ENCODE measurements at places on chromosomes 7 and 10.

GRCh38 chr10:30587522-30588031, 42.0 kb downstream of the LYZL2 start:
- H3K36me3 ChIP-seq = no peaks in the 10 kb centered on the region
- H3K27me3 ChIP-seq = no peaks in the 10 kb centered on the region
- H3K4me1 ChIP-seq = no peaks in the 10 kb centered on the region
- no peak for DNase-seq
- no peak overlapping the region for H3K4me3 ChIP-seq

- DNase-seq = no peak
- no peak overlapping the region for H3K27ac ChIP-seq
- no peaks in the 10 kb centered on the region for H3K27me3 ChIP-seq
- no peaks in the 10 kb centered on the region for H3K4me1 ChIP-seq
- no peak overlapping the region for H3K4me3 ChIP-seq
Observed at GRCh38 chr10:102233997-102234396, 7.3 kb downstream of the PITX3 start.

DNA sequence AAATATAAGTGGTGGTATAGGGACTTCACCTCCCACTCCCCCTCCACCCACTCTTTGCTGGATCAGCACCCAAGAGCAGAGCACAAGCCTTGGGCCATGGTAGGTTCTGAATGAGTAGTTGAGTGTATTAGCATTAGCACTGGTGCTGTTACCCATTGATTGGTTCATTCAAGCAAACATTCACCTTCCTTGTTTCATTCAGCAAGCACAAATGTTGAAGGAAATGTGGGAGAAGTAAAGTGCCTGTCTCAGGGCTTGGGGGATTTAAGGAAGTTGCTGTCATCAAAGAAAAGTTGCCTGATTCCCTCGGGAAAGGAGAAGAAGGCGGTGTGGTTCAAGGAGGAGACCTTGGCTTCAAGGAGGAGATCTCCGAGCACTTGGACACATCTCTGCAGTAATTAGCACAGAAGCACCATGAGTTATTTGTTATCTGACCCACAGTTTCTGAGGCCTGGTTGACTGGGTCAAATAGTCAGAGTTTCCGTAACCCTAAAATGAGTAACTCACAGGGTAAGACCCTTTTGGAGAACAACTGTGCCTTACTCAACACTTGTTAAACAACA, 17.3 kb downstream of the IL2RA start:
- H3K4me3 ChIP-seq = no peak overlapping the region
- no peak for DNase-seq
- no peaks in the 10 kb centered on the region for H3K27me3 ChIP-seq
- H3K27ac ChIP-seq = no peak overlapping the region
- no peaks in the 10 kb centered on the region for H3K36me3 ChIP-seq
- H3K4me1 ChIP-seq = no peaks in the 10 kb centered on the region

- no peak for DNase-seq
- no peak overlapping the region for H3K27ac ChIP-seq
- no peak overlapping the region for H3K4me3 ChIP-seq
- H3K27me3 ChIP-seq = no peaks in the 10 kb centered on the region
- H3K4me1 ChIP-seq = peaks cover 4% of the 10 kb centered on the region
- no peaks in the 10 kb centered on the region for H3K36me3 ChIP-seq
Observed at GRCh38 chr10:51171946-51172345, 97.7 kb downstream of the PRKG1 start.

GRCh38 chr7:979886-980571, 3.0 kb upstream of the CYP2W1 start:
- no peak overlapping the region for H3K4me3 ChIP-seq
- no peaks in the 10 kb centered on the region for H3K4me1 ChIP-seq
- no peak for DNase-seq
- H3K27me3 ChIP-seq = no peaks in the 10 kb centered on the region
- H3K27ac ChIP-seq = no peak overlapping the region

GRCh38 chr7:51701935-51702334, 385.3 kb upstream of the COBL start:
- no peak for DNase-seq
- H3K27ac ChIP-seq = no peak overlapping the region
- no peaks in the 10 kb centered on the region for H3K36me3 ChIP-seq
- no peaks in the 10 kb centered on the region for H3K4me1 ChIP-seq
- H3K27me3 ChIP-seq = no peaks in the 10 kb centered on the region
- no peak overlapping the region for H3K4me3 ChIP-seq

- H3K4me3 ChIP-seq = no peak overlapping the region
- H3K27ac ChIP-seq = no peak overlapping the region
- DNase-seq = no peak
- no peaks in the 10 kb centered on the region for H3K27me3 ChIP-seq
Observed at GRCh38 chr10:12397941-12398340, 48.6 kb downstream of the CAMK1D start.

Data from aorta (tissue), 5 donors.